ENCODE measurements at places on chromosomes 1 and 21.

DNA sequence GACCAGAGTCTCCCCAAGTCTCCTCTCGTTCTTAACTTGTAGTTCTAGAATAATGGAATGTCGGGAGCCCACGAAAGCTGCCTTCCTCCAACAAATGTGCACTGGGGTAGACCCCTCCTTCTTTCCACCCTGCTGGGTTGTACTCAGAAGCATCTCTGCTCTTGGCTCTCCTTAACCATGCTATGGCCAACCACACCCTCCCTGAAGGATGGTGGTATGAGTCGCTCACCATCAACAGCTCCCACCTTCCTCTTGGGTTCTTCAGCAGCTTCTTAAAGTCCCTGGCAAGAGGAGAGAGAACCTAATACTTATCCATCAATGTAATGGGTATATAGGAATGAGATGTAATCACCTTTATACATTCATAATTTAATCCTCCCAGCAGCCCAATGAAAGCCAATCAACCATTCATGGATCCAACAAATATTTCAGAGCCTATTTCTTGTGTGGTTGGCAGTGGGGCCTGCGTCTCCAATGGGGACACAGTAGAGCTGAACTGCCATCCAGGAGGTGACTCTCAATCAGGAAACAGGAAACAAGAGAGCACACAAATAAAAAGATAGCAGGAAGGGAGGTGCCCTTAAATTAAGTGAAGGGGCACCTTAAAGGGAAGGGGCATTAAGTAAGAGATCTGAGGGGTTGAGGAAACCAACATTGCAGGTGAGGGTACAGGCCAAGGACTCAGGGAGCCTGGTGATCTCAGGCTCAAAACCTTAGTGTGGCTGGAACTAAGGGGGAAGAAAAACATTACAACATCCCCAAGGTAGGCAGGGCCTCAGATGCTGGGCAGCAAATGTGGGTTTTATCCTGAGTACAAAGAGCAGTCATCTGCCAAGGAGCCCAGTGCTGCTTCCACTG, 64.4 kb upstream of the ETS2 start:
- no peak for DNase-seq

- DNase-seq, result no peak
Measured at GRCh38 chr21:35882791-35883240, 177.5 kb downstream of the SETD4 start.

GRCh38 chr1:14924455-14925331, 228.9 kb upstream of the TMEM51 start:
- peak; percentile 49 for DNase-seq

DNA sequence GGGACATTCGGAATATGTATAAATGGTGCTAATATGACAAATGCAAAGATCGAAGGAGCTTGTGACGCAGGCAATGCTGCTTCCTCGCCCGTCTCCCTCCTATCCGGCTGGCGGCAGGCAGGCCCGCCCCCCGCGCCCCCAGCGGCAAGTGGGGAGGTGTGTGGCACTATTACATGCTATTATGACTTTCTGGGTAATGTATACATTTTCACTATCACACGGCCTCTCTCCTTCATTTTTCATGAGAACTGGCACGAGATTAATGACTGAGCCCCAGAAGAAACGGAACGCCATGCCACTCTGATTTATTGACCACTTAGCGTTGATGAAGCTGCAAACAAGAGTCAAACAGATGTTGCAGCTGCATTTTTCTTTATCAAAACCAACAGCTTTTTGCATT, 138.9 kb upstream of the VAMP3 start:
- no peak for DNase-seq
